Lower lobe of right lung (tissue), 2 donors: ENCODE measurements at places on chromosomes 4 and X. TPM values are rescaled to one million over a fixed set of nuclear protein-coding genes. Genes with fewer than 3 reads are reported as not detected.

- DNase-seq = no peak
- no peak overlapping the region for H3K4me3 ChIP-seq
- H3K36me3 ChIP-seq = no peaks in the 10 kb centered on the region
- no peak overlapping the region for H3K27ac ChIP-seq
- H3K4me1 ChIP-seq = no peaks in the 10 kb centered on the region
Observed at GRCh38 chr4:87257523-87257922, 37.1 kb upstream of the KLHL8 start.

DNA sequence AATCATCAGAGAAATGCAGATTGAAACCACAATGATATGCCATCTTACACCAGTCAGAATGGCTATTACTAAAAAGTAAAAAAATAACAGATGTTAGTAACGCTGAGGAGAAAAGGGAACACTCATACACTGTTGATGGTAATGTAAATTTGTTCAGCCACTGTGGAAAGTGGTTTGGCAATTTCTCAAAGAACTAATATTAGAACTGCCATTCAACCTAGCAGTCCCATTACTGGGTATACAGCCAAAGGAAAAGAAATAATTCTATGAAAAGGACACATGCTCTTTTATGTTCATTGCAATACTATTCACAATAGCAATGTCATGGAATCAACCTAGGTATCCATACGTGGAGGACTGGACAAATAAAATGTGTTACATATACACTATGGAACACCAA, 566.3 kb downstream of the STPG2 start:
- H3K36me3 ChIP-seq = no peaks in the 10 kb centered on the region
- DNase-seq = no peak

GRCh38 chrX:17713288-17713687, 24.0 kb upstream of the SCML1 start:
- H3K27ac ChIP-seq = no peak overlapping the region
- H3K4me3 ChIP-seq = no peak overlapping the region
- no peaks in the 10 kb centered on the region for H3K4me1 ChIP-seq
- no peak for DNase-seq

DNA sequence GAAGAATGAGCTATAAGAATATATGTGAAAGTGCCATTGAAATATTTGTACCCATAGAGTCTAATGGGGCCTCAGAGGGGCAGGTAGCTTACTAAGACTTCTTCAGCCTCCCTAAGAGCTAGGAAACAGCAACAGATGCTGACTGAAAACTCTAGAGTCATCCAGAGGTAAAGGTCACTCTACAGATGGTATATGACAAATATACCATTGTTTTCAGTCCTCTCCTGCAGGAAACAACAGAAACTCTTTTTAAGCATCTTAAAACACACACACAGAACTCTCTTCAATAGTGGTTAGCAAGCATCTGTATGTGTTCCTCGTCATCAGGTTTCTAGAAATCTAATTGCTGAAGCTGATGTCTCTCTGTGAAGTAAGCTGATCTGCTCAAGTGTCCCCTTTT, 313.8 kb upstream of the GATB start:
- peaks cover 11% of the 10 kb centered on the region for H3K4me1 ChIP-seq
- H3K4me3 ChIP-seq = no peak overlapping the region
- H3K36me3 ChIP-seq = no peaks in the 10 kb centered on the region
- no peaks in the 10 kb centered on the region for H3K27me3 ChIP-seq

The ITM2A gene
- 58.5 TPM for total RNA-seq

The SPIN2B gene
- 9.8 TPM for total RNA-seq

The PCDH18 gene
- 10.8 TPM for total RNA-seq
